ENCODE measurements at places on chromosomes 6 and 20.
A peak's percentile ranks its signal among the peaks of the same experiment; 100 is the strongest.

DNA sequence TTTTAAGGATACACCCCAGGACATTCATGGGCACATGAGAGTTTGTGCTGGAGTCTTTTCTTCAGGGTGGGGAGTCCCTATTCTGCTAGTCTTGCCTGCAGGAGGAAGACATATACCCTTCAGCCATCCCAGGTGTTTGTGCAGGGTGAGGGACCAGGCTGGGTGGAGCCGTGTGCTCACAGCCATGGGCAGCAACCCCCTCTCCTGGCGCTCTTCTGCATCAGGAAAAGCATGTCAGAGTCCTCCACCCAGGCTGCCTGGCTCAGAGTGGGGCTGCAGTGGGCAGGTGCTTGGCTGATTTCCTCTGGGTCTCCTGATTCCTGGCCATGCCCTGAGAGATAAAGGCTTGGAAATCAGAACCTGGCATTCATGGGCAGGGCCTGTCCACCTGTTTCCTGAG, 22.7 kb upstream of the MLN start:
- no peak for DNase-seq

- DNase-seq, result no peak
Observed at GRCh38 chr20:6707321-6707831, 60.1 kb upstream of the BMP2 start.

DNA sequence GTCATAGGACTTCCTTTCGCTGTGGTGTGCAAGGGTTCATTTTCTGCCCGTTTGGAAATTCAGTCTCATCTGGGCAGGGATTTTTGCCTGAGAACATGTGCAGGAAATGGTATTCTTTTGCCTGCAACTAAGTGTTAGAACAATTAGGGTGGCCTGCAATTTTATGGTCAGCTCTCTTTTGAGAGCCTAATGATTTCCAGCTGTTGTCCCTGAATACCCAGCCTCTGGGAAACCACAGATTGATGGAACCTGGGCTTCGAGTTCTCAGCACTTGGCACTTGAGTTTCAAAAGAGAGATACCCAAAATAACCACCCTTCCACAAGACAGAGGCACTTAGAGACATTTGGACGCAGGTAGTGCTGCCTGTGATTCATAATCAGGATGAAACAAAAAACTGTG, 217.2 kb upstream of the FOXA2 start:
- no peak for DNase-seq

DNA sequence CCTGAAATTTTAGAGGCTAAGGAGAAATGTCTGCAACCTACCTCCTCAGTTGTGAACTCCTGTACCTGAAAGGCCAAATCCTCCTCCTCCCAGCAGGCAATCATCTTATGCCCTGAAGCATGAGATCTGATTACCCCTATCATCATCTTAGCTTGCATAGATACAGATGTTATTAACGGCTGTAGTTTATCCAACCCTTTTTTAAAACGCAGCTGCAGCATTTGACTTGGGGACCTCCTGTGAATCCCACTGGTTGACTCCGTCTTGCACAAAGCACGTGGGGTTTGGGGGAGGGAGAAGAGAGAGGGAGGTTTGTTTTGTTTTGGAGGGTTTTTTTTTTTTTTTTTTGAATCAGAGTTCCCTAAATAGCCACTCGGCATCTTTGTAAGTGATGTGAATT, 5.8 kb upstream of the NR2E1 start:
- no peak for DNase-seq

DNA sequence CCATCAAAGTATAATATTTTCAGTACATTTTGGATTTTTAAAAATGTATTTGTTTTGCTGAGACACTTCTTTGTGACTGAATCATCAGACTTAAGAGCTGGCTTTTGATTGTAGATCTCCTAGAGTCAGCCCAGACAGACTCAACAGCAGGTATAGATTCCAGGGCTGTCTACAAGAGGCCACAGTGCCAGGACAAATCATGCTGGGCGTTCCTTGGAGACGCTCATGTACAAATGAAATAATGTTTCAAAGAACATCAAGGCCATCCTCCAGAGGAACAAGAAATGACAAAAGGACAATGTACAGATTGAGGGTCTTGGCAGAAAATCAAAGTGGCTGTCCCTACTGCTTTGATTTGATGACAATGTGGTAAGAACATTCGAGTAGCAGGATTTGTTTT, 369.3 kb downstream of the GRIK2 start:
- no peak for DNase-seq

DNA sequence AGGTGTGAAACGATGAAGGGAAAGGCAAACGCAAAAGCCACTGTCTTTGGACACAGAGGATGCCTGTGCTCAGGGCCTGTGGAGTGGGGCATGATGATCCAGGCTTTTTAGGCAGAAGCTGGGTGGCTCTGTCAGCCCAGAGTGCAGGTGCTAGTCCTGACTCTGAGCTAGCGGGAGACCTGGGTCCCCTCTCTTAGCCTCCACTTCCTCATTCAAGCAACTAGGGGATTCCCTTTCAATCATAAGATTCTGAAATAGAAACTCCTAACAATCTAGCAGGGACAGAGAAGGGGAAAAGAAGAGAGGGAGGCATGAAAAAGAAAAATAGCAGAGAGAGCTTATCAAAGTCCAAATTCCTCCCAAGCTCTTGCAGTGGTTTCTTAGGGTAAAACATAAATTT, 7.6 kb upstream of the HIVEP2 start:
- no peak for DNase-seq

- DNase-seq, result no peak
Observed at GRCh38 chr6:43613721-43614395, 15.2 kb downstream of the GTPBP2 start.

GRCh38 chr6:14621518-14621917, 503.9 kb downstream of the CD83 start:
- DNase-seq, result no peak

GRCh38 chr6:32128751-32129296, 778 bp upstream of the ATF6B start:
- DNase-seq, result no peak

GRCh38 chr6:69164564-69165229, 529.6 kb downstream of the ADGRB3 start:
- no peak for DNase-seq

GRCh38 chr6:149545258-149545753, 537 bp downstream of the PPIL4 start:
- DNase-seq, result peak; percentile 6

DNA sequence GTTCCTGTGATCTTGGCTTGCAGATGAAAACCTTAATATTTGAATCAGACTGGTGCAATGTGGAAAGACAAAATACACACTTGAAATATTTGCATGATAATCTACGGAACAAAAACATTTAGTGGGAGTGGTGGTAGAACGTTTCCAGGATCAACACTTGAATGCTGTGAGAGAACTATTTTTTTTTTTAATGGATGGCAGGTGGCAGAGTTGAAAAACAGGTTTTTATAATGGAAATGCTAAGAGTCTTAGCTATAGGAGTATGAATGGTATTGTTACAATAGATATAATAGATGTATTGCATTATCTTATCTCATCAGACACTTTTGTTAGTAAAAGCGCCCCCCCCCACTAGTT, 49.2 kb downstream of the CDKAL1 start:
- DNase-seq, result no peak

GRCh38 chr6:132832891-132833290, 18.5 kb downstream of the RPS12 start:
- no peak for DNase-seq

DNA sequence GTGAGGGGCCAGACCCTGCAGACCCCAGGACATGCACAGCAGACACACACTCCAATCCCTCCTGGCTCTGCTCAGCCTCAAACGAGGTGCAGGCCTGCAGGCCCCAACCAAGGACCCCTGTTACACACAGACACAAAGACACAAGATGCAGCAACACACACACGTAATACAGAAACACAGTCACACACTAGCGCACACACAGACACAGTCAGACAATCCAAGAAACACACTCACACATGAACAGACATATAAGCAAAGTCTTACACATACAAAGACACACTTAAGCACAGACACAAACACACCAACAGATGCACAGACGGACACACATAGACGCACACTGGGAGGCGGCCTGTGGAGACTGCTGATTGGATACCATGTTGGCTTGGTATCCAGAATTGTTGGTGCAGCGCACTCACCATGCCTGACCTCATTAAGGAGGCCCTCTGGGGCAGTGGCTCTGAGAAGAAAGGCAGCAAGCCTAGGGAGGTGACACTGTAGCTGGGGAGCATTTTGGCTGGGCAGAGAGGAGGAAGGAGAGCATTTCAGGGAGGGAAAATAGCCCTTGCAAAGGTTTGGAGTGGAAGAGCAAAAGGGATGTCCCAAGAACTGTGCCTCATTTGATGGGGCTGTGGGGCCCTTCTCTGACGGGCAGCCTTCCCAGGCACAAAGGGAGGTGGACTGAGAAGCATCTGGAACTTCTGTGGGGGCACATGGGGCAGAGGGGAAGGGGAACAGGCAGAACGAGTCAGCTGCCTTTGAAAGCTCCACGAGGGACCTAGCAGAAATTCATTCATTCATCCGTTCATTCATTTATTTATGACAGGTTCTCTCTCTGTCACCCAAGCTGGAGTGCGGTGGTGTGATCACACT, 1.4 kb upstream of the HSPA12B start:
- DNase-seq, result no peak

DNA sequence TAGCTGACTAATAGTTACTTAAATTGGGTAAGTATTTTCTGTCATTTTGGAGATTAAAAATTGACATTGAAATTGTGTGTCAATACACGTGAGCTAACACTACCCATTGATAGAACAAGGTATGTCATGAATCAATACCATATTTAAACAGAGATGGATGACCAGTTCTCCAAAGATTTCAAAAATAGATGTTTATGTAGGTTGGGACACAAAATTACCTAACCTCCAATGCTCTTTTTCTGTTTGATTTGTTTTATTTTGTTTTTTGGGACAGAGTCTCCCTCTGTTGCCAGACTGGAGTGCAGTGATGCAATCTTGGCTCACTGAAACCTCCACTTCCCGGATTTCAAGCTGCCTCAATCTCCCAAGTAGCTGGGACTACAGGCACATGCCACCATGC, 1491.7 kb downstream of the GRIK2 start:
- no peak for DNase-seq

GRCh38 chr6:61886608-61887259, 399.3 kb downstream of the KHDRBS2 start:
- DNase-seq, result no peak

- DNase-seq, result no peak
Observed at GRCh38 chr20:53097791-53098190, 125.6 kb downstream of the TSHZ2 start.

- DNase-seq, result no peak
Observed at GRCh38 chr20:34300809-34301586, 2.2 kb downstream of the AHCY start.

- DNase-seq, result no peak
Observed at GRCh38 chr6:16257999-16258708, 19.8 kb downstream of the GMPR start.

DNA sequence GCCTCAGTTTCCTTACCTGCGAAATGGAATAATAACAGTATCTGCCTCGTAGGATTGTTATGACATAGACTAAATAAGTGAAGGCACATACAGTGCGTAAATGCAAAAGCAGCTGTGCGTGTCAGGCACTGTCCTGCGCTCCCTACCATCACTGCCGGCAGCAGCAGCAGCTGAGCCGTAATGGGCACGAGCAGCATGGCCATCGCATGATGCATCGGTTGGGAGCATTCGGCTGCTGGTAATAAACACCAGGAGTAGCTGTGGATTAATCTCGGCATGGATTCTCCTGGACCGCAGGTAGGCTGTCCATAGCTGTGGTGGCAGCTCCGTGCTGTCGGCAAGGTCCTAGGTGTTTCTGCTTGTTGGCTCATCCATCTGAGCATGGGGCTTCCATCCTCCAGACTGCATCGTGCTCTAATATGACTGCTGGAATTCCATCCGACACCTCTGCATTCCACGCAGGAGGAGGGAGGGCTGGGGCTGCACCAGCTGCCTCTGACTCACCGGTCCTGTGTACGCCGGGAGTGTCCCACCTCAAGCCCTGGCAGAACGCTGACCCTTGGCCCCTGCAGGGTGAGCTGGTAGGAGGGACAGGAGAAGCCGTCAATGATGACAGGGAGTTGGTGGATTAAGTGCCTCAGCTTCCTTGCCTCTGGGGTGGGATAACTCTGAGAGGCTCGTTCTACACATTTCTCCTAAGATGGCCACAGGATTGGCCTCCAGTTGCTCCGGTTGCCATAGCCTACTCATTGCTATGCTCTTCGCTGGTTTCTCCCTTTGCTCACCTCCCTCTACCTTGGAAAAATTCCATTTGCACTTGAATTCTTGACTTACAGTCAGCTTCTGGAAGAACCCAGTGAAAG, 100.9 kb upstream of the PMEPA1 start:
- DNase-seq, result no peak

Measured in esophagus squamous epithelium (tissue), 5 donors.